Endodermal cell (in vitro differentiated cells): ENCODE measurements at places on chromosomes 5 and 9. TPM values are rescaled to one million over a fixed set of nuclear protein-coding genes. Genes with fewer than 3 reads are reported as not detected.

DNA sequence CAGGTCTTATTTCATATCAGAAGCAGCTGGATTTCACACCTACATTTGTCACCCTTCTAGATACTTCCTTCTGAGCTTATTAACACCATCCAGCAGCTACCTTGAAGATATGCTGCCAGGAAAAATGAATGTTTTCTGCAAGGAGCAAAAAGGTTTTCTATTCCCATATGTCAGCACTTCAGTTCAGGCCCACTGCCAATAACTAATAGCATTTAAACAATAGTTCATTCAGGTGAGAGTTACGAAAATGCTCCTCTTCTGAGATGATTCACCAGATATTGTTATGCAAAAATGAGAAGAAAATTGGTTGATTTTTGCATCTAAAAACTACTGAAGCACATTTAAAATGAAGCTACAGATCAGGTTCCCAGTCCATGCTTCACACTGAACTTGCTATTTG is 56.4 kb upstream of the ISL1 start:
- DNase-seq: no peak

The DOLK gene
- 19.3 and 19.8 TPM in 2 replicates for total RNA-seq

GRCh38 chr5:8247049-8247899 is 378.3 kb downstream of the MTRR start:
- no peak for DNase-seq

DNA sequence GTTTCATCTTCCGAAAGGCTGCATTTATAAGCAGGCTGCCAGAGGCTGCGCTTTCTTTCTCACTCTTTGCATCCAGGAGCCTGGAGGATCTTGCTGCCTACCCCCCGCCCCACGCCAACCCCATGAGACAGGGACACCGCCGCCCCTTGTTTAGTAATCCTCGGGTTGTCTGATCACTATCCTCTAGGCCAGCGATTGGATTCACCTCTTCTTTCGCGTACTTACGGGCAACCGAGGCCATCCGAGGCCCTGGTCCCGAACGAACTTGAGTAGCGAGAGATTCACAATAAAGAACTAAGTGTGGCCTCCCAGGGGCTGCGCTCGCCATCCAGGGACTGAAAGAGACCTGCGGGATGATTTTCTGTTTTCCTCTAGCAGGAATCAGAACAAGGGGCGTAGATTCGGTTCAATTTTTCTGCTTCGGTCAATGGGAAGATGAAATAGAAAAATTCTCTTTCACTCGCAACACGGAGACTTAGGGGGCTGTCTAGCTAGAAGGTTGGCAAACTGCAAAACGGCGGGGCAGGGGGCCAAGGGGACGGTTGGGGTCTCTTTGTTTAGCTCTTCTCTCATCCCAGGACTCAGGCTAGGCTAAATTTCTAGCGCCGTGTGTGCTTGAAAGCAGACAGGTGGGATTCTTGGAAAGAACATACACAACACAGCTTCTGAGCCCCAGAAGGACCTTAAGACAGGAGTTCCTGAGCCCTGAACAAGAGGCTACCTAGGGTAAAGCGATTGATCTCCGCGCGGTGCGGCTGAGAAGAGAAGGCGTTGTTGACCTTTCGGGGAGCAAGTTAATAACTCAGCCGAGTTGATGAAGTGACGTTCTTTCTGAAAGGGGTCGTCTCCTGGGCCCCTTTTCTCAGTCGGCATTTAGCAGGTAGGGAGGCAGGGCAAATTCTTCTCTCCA is 5.8 kb upstream of the ISL1 start:
- peak; percentile 79 for DNase-seq

The SPINK7 gene
- total RNA-seq: not detected in 3 replicates

The PCDHA12 gene
- total RNA-seq: 11.3 and 13.8 TPM in 2 replicates

DNA sequence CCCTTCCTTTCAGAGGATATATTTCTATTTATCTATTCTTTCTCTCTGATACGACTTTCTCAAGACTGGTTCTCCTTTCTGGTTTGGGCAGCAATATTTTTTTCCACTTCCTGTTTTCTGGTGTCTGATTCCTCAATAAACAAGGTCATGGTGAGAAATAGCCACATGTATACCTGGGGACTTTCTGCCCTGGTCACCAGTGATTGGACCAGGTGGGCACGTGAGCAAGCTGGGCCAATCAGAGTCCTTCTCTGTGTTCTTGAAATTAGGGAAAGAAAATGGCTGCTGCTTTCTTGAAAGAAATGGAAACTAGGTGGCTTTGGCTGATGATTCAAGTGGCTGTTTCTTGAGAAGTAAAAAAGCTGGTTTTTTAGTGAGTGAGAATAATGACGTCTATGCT is 18.4 kb upstream of the GSN start:
- DNase-seq: peak; percentile 42
